Epithelial cell of prostate (primary cell): ENCODE measurements at places on chromosomes 13 and 19.

- DNase-seq = no peak
Observed at GRCh38 chr19:56947206-56947605, 106.7 kb upstream of the PEG3 start.

DNA sequence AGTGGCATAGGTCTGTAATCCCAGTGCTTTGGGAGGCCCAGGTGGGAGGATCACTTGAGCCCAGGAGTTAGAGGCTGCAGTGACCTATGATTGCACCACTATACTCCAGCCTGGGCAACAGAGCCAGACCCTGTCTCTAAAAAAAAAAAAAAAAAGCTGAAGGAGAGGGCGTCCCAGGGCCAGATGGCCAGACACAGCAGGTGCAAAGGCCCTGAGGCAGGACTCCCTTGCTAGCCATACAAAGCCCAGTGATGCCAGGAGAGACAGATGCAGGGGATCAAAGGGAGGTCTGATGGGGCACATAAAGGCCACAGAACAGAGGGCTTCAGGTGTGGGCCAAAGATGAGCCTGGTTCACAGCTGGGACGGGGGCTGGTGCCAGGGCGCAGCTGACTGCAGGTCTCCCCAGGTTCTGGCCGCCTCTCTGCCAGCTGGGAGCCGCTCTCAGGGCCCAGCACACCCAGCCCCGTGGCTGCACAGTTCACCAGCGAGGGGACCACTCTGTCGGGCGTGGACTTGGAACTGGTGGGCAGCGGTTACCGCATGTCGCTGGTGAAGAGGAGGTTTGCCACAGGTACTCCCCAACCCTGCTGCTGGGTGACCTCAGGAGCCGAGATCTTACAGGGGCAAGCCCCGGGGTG is 7.5 kb upstream of the B3GNT3 start:
- no peak for DNase-seq

- no peak for DNase-seq
Observed at GRCh38 chr19:12733369-12734214, 892 bp downstream of the TRIR start.

DNA sequence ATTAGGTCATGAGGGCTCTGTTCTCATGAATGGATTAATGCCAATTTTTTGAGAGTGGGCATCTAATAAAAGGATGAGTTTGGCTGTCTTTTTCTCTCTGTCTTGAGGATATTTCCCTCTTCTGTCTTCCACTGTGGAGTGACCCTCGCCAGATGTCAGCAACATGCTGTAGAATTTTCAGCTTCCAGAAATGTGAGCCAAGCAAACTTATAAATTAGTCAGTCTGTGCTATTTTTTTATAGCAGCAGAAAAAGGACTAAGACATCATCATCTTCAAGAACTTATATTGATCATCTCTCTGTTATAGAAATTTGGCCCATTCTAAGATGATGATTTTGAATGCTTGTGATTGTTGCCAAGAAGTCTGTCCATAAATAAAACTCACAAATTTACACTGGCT is 431.4 kb downstream of the FGF9 start:
- DNase-seq = no peak

DNA sequence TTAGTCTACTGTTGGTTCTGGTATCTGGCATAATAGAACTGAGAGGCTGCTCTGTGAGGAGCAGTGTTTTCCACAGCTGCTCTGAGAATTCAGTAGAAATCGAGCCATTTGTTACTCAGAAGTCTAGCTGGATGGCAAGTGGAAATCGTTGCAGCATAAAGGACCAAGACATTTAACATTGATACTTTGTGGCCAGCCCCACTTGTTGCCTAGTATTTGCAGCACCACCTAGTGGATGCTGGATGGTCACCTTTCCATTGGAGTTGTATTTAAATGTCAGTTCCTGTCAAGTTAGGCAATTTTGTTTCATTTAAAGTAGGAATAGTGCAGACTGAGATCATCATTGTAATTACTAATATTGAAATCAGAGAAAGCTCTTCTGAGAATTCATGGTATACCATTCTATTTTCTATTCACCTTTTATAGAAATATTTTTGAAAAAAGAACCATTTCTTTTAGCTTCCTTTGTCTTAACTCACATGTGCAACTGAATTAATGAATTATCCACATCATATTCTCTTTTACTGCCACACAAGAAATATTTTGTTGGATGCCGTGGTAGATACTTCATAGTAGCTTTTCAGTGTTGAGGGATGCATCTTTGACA is 64.6 kb downstream of the PDS5B start:
- no peak for DNase-seq

- DNase-seq = no peak
Observed at GRCh38 chr13:48536621-48537250, 3.9 kb upstream of the RCBTB2 start.

DNA sequence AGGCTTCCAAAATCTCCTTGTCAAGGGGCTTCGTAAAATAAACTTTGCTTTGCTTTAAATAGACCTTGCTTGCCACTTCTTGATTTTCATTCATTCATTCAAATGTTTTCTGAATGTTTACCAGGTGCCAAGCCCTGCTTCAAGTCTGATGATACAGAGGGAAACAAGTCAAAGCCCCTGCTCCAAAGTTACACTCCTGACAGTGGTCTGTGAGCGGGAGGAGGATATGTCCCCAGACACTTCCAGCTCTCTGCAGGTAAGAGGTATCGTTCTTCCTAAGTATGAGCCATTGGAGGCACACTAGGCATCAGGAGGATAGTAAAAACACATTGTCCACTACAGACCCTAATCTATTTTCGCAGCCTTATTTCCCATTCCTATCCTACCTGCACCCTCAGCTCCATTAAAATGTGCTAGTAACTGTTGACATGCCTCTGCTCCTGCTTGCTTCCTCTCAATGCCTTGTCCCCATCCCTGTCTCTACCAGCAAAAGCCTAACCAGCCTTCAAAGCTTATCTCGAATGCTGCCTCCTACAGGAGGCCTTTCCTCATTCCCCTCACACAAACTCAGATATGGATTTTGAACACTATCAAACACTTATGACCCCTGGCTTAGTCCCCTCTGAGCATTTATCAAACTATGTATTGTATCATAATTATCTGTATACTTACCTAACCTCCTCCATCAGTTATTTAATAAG is 6.2 kb upstream of the WBP4 start:
- DNase-seq = no peak

DNA sequence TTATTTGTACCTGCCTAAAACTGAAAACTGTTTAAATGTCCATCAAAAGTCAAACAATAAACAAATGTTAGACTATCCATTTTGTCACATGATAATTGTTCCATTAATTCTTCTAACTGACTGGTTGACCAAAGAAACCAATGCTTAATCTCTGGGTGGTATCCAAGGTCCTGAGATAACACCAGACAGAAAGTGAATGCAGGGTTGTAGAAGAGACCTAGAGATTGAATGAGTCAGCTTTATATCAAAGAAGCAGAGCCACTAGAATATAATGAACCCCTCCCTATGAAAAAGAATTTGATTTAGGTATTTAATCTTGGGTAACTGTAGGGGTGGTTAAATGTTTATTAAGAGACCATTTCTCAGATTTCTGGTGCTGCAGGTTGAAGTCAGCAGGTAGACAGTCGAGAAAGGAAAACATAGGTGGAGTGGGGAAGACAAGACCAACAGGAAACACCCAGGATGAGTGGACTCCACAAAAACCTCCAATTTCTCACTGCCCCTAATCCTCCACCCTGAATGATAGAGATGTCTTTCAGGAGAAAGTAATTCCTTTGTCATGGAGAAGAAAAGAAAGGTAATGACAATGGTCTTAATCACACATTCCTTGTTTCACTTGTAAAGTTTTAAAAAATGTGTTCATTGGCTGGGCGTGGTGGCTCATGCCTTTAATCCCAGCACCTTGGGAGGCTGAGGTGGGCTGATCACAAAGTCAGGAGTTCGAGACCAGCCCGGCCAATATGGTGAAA is 536.4 kb downstream of the IRS2 start:
- DNase-seq = no peak

DNA sequence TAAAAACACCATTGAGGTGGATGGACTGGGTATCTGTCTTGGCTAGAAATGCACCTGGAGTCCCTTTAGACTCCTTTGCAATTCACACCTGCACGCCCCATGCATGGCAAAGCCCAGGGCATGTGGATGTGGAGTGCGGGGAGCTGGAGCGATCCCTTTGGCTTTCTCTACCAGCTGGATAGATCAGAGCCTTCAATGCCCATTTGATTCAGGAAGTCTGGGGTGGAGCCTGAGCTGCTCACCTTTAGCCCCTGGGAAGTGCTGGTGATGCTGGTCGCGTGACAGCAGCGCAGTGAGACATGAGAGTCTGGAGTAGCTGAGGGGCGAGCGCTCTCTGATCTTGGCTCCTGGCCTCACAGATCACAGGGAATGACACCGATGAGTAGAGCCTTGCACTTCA is 4.8 kb upstream of the ZNF536 start:
- no peak for DNase-seq

GRCh38 chr13:48571126-48571913 is 38.4 kb upstream of the RCBTB2 start:
- DNase-seq = no peak

GRCh38 chr19:48499316-48500090 is 12.1 kb downstream of the LMTK3 start:
- DNase-seq = no peak

- DNase-seq = no peak
Observed at GRCh38 chr13:29858667-29859066, 8.2 kb upstream of the UBL3 start.

- no peak for DNase-seq
Observed at GRCh38 chr19:35337097-35337983, 8.4 kb downstream of the CD22 start.

- no peak for DNase-seq
Observed at GRCh38 chr13:50993934-50994333, 84.3 kb downstream of the RNASEH2B start.

- no peak for DNase-seq
Observed at GRCh38 chr19:35937345-35938281, 1.4 kb downstream of the LRFN3 start.

- no peak for DNase-seq
Observed at GRCh38 chr13:51955281-51955771, 55.9 kb downstream of the ATP7B start.

DNA sequence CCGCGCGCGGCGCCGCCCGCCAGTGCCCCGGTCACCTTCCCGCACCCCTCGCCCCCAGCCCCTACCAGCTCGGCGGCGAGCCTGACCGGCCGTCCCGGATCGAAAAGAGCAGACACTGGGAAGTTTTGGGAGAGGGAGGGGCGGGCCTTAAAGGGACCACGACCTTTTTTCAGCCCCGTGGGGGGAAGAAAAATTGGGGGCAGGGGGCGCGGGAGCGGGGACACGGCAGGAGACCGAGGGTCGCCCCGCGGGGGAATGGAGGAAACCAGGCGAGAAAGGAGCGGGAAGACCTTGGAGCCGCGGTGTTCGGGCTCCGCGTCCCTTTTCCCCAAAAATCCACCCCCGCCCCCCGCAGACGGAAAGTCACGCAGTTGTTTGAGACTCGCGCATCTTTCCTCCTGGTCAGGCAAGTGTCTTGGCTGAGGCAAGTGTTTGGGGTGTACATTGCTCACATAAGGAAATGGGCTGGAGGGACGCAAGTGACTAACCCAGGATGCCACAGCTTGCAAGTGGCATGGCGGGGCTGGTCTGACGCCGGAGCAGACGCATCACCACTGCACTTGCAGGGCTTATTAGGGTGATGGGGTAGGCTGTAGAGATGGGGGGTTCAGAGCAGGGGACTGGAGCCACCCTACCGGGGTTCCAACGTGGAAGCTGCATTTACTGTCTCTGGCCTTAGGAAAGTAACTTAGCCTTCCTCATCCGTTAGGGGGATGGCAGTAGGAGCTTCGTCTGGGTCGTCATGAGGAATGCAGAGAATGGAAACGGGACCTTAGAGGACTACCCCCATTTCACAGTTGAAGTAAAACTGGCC is 2.7 kb upstream of the HNRNPL start:
- DNase-seq = no peak

DNA sequence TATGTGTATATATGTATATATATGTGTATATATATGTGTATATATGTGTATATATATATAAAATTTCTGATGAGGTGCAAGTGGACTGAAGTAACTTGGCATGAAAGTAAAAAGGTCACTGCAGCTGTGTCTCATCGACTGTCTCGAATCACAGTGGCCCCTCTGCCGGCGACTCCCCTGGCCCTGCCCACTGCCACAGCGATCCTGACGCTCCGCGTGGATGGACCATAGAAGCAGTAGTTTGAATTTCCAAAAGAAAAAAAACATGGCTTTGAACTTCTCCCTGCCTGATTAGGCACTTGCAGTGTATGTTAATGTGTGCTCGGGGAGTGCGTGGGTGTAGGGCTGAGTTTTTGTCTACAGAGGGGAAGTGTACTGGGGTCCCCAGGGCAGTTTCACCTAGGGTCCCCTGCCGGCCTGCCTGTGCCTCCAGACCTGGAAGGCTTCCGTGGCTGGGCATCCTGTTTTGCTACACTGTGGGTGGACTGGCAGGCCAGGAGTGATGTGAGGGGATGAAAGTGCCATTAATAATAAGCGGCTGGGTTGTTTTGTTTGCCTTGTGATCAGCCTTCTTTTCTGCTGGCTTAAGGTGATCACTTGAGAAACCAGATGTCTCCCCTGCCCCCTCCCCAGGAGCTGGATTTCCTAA is 10.8 kb downstream of the ZIC5 start:
- DNase-seq = no peak

GRCh38 chr19:7923295-7924191 is 2.4 kb downstream of the CTXN1 start:
- no peak for DNase-seq

- no peak for DNase-seq
Observed at GRCh38 chr19:18349524-18350128, 9.2 kb downstream of the PGPEP1 start.

DNA sequence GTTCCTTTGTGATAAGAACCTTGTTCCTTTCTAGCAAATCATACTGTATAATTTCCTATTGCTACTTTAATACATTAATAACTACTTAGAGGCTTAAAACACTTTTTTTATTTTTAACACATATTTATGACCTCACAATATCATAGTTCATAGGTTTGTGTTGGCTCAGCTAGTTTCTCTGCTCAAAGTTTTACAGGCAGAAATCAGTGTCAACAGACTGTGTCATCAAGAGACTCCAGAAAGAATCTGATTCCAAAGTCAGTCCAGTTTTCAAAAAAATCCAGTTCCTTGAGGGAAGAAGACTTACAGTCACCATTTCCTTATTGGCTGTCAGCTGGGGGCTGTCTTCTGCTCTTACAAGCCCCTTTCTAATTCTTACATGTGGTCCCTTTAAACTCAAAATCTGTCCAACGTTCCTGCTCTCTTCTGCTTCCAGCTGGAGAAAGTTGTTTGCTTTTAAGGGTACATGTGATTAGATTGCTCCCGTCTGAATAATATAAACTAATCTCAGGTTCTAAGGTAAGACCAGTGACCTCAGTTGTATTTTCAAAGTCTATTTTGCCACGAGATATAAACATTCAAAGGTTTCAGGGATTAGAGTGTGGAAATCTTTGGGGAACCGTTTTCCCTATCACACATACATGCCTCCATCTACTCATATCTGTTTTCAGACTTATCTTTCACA is 267.3 kb upstream of the SLITRK5 start:
- no peak for DNase-seq

- no peak for DNase-seq
Observed at GRCh38 chr13:49310251-49310650, 62.5 kb downstream of the CDADC1 start.

- no peak for DNase-seq
Observed at GRCh38 chr19:10501971-10502523, 1.1 kb downstream of the KEAP1 start.
